Right renal cortex interstitium (tissue), 3 donors: ENCODE measurements at places on chromosomes 7 and 10. TPM values are rescaled to one million over a fixed set of nuclear protein-coding genes. Genes with fewer than 3 reads are reported as not detected.

GRCh38 chr10:36638462-36639155 lies 486.8 kb upstream of the ANKRD30A start:
- DNase-seq, result no peak

The ADARB2 gene
- polyA plus RNA-seq, result 1.4 TPM

DNA sequence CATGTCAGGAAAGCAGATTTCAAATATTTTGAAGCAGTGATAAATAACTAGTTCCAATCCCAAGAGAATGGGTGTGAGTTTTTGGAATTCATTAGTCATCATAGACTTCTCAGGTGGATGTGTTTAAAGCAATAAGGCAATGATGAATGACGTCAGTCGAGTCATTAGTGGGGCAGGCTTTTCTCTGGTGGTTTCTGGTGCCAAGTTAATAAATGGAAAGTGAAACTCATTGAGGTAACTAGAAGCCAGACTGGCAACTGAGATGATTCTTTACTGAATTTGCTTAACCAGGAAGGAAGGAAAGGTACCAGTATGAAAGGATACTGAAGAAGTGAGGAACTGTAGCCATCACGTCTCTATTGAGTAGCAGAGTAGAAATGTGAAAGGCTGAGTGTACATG lies 311.0 kb downstream of the GPAM start:
- no peak for DNase-seq

DNA sequence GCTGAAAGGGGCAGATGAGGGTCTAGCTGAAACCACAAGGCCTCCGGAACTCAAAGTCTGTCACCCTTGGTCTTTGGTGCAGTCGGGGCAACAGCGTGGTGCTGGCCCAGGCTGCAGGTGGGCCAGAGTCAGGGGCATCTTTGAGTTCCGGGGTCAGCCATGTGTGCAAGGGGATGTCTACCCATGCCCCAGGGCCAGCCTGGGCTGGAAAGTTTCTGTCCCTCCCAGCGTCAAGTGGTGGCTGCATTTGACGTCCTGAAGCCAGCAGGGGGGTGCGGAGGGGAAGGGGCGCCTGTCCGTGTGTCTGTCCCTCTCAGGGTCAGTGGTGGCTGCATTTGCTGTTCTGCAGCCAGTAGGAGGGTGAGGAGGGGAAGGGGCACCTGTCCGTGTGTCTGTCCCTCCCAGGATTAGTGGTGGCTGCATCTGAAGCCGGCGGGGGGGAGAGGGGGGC lies 638 bp downstream of the BRAT1 start:
- DNase-seq, result no peak

The TMEM130 gene
- polyA plus RNA-seq, result 6.6 TPM

DNA sequence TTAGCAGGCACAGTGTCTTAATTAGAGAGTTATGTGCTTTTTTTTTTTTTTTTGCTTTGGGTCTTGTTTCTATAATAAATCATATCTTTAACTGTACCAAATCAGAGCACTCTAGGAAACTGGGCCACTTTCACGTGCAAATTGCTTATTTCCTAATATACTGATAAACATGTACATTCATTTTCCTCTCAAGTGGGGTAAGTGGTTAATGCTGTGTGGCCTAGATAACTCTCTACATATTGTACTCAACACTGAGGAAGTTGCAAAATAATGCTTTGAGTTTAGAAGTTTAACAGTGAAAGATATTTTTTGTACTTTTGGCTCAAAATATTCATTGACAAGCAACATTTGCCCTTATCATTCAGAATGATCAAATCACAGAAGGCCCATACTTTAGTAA lies 115.9 kb upstream of the IFRD1 start:
- no peak for DNase-seq

- no peak for DNase-seq
These were observed 15.1 kb upstream of the NUDCD3 start for GRCh38 chr7:44505595-44505994.

- no peak for DNase-seq
These were observed at the start of gene LEP for GRCh38 chr7:128240696-128241386. Gene LEP, plus strand, starts transcription at chr7:128241278. Its CDS starts 10,741 bp downstream, at chr7:128252019.

GRCh38 chr7:99373091-99374066 lies 1.2 kb upstream of the ARPC1B start:
- no peak for DNase-seq

DNA sequence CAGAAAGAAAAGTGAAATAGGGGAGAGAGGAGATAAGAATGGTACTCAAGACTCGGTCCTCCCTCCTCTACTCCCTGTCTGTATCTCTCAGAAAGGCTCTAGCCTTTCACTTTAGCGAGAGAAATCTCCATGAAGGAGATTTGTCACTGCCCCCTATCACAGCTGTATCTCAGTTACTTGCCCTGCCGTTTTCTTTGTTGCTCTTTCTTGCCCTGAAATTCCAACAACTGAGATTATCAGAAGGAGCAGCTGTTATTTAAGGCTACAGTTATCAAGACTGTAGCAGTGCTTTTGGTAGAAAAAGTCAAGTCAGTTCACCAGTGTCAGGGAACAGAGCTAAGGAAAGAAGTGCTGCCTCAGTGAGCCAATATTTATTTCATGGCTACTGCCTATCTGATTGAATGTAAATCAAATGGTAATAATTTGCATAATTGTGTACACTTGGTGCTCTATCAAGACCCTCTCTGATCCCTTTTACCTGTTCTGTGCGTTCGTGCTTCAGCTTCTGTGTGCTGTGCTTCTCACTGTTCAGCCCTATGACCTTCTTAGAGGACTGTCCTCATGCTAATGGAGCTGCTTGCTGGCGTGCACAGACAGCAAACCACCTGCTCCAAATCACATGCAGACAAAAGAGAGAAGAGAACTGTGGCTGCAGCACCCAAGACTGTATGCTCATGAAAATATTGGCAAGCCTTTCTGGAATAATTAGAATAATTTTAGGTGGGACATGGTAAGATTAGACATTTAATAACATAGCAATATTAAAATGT lies 180.2 kb upstream of the FAM3C start:
- no peak for DNase-seq

The CYP26C1 gene
- 0.07 TPM for polyA plus RNA-seq

The SPDYE8 gene
- 0.21 TPM for polyA plus RNA-seq
